ENCODE measurements at places on chromosomes 2 and 18. TPM values are rescaled to one million over a fixed set of nuclear protein-coding genes. Genes with fewer than 3 reads are reported as not detected.

Gene ELAC1
- 8.2 TPM for total RNA-seq

Gene TCF23
- 0.04 TPM for total RNA-seq

Gene MIB1
- 83.6 TPM for total RNA-seq

Gene SLC9A4
- total RNA-seq: 0.11 TPM

Gene ACMSD
- total RNA-seq: not detected

- no peak for DNase-seq
Measured at GRCh38 chr2:179376881-179377280, 112.2 kb upstream of the SESTD1 start.

DNA sequence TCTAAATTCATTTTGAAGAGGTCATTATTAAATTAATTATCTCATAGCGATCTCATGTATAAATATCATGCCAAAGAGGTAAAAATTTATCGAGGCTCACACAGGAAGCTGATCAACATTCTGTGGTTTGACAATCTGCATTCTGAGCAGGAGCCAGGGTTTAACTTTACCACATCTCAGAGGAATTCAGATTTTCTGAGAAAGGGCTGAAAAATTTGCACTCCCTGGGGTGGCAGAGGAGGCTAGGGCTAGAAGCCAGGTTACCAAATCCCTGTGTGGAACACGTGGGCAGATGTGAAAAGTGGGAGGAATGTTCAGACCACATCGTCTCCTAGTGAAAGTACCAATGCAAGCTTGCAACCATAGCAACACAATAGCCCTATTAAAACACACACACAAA, 63.5 kb upstream of the CTLA4 start:
- DNase-seq: no peak

- DNase-seq: no peak
Measured at GRCh38 chr18:64718808-64719207, 569.9 kb upstream of the LINC00305 start.

GRCh38 chr2:102142829-102143449, 393 bp downstream of the IL1R1 start:
- DNase-seq: no peak

DNA sequence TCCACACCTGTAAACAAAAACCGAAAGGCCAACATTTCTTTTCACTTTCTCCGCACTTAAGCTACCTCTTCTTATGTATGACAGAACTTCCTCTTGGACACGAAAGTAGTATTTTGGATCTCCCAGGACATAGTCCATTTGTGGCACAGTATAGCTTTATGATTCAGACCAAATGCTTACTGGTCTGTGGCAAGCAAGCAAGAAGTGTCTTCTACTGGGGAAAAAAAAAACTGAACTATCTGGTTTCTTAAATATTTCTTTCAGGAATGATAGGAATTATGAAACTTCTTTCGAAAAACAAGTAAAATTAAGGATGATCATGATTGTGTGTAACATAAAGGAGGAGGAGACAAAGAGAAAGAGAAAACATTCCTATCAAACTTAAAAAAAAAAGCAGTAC, 33.6 kb downstream of the SRBD1 start:
- no peak for DNase-seq

DNA sequence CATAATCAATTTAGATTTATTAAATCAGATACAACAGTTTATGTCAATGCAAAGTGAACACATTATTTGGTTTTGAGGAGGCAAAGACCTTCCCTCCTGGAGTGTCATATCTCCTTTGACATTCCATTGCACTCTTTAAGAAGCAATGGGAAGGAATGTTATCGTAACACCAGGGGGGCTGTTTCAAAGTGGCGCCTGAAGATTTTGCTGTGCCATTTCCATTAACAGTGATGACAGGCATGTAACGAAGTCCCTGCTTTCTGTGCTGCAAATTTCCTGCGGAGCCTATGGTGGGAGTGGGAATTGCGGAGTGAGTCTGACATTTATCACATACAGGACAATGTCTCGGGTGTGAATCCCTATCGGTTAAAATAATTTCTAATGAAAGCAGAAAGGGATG, 499.6 kb upstream of the RAB6C start:
- no peak for DNase-seq

DNA sequence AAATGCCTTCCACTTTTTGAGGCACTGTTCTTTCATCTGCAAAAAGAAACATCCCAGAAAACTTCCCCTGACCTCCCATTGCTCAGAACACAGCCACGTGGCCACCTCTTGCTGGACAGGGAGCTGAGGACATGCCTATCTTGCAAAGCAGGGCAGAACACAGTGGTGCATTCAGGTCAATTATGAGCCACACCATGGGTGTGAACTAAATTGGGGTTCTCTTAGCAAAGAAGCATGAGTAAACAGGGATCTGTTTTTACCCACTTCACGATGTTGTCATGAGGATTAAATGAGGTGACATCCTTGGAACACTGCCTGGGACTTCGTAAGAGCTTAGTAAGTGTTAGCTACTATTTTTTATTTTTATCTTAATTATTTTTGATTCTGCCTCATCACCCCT, 25.1 kb downstream of the BMP10 start:
- DNase-seq: no peak

DNA sequence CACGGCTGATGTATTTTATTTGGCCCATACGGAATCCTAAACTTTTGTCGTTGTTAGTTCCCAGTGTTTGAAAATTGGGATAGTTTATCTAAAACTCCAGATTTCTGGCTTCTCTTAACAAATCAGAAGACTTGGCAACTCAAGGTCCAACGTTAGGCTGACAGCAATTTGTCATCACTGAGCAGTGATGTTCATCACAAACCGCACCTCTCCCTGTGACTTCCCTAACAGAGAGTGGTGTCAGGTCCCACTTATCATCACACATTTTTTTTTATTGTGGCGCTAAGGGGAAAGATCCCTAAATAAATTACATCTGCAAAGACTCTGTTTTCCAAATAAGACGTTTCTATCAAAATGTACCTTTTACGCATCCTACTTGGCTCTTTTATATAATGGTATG, 55.7 kb downstream of the RASGRP3 start:
- no peak for DNase-seq

- no peak for DNase-seq
Measured at GRCh38 chr2:204535764-204536163, 9.5 kb upstream of the PARD3B start.

DNA sequence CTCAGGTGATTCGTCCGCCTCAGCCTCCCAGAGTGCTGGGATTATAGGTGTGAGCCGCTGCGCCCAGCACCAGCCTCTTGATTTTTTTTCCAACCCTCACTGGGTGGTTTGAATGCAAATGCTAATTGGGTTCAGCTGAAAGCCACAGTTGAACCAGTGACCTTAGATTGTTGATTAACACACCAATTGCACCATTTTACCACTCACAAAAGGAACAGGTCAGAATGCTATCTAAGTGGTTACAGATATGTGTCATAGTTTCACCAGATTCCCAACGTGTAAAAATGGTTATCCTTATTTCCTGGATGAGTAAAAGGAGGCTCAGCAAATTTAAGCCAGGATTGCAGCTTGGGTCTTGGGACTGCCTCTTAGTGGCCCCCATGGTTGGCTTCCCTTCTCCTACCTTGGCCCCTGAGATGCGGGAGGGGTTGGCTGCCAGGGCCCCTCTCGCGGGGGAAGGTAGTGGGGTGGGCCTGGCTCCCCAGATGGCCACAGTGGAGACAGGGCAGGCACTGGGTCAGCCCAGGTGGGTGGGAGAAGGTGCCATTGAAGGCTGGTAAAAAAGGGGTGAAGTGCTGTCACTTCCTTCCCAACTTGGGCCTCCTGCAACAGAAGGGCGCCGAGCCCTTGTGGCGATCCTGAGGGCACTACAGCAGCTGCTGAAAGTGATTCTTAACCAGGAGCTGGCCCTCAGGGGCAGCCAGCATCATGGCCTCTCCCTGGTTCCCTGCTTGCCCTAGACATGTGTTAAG, 164.9 kb upstream of the HAAO start:
- no peak for DNase-seq

DNA sequence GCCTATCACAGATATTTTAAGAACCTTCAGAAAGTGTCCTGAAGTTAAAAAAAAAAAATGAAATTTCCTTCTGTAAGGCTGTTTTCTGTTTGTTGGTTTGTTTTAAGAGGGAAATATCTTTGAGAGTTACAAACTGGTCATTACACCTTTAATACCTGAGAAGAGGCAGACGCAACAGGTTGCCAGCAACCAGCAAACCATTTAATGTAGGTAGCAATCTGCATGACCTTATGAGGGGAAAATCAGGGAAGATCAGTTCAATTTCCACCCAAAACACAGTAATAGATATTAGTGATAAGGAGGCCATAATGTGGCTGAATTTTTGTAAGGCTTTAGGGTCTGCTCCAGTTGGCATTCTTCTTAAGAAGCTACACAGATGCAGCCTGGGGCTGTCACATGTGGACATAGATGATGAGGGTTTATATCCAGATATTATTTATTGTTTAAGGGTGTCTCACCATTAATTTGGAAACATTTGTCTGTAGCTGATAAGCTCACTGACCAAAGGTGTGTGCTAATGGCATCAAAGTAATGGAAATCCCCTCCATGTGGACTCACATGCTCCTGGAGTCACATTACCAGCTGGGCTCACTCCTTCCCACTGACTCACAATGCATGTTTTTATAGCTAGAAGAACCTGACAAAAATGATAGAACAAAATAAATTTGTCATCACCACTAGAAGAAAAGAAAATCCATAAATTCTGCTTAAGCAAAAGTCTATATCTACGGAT, 83.5 kb upstream of the DTNA start:
- no peak for DNase-seq

- no peak for DNase-seq
Measured at GRCh38 chr2:224982910-224983711, 59.2 kb downstream of the DOCK10 start.

DNA sequence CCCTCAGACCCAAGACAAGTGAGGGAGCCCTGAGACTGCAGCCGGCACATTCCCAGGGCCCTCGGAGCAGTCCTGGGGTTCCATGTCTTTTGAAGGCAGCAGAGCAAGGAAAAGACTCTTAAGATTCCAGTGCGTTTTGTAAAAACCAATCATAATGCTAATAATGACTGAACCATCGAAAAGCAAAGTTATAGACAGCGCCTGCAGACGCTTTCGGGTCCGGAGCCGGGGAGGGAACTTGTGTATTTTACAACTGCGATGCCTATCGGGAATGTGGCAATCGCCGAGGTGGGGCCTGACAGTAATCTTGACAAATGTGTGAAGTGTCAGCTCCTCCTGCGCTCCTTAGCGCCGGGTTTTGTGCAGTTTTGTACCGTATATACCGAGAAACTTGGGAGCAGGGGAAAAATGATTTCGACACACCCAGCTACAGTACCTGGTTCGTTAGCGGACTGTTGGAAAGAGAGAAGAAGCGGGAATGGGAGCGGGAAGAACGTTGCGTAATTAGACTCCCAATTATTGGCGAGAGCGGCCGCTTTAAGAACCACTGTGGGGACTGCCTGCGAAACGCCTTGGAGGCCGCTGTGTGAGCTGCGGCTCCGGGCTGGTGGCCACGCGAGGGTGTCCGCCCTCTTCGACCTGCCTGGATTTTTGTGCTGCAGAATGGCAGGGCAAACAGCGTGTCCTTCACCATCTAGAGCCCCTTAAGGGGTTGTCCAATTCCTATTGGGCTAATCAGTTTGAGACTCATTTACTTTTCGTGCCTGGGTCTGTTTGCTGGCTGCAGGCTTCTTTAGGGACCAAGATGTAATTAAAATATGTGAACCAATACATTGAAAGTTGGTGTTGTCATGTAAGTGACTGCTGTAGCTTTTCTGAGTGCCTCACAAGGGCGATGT, 2.4 kb downstream of the EPAS1 start:
- no peak for DNase-seq

- no peak for DNase-seq
Measured at GRCh38 chr2:240956171-240956934, 42.1 kb upstream of the SNED1 start.

GRCh38 chr2:233009661-233010060, 3.4 kb downstream of the NGEF start:
- no peak for DNase-seq

- no peak for DNase-seq
Measured at GRCh38 chr2:63662028-63662804, 73.5 kb downstream of the MDH1 start.

DNA sequence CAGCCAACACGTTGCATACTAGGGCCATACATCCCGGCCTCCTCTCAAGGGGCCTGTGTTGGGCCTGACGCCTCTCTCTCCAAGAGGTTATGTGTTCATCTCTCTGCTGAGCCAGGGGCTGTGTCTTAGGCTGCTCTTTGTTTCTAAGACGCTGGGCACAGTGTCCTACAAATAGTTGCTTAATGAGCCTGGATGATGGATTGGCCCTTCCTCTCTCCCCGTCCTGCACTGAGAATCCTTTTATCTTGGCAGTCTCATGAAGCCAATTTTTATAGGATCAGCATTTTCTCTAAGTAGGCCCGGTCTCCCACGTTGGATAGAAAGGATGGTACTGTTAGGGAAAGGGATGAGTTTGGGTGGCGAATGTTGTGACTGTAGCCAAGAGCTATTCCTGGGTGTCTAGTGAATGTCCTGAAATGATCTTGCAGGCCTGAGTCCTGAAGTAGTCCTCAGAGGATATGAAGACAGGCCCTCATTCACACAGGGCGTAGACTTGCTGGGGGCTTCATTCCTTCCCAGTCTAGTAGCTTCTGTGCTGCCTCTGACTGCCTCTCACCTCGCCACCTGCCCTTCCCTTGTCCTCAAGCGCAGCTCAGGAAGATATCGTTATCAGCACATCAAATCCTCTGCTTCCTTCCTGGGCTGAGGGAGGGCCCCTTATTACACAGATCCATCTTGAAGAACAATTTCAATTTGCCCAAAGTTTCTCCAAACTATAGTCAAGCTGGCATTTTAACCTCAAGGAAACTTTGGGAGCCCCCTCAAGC, 8.8 kb downstream of the LBH start:
- no peak for DNase-seq

- DNase-seq: no peak
Measured at GRCh38 chr2:58669998-58670397, 428.9 kb upstream of the FANCL start.
